HCEC 1CT (cell line): ENCODE measurements at places on chromosomes 11 and 22.
A peak's percentile ranks its signal among the peaks of the same experiment; 100 is the strongest.

DNA sequence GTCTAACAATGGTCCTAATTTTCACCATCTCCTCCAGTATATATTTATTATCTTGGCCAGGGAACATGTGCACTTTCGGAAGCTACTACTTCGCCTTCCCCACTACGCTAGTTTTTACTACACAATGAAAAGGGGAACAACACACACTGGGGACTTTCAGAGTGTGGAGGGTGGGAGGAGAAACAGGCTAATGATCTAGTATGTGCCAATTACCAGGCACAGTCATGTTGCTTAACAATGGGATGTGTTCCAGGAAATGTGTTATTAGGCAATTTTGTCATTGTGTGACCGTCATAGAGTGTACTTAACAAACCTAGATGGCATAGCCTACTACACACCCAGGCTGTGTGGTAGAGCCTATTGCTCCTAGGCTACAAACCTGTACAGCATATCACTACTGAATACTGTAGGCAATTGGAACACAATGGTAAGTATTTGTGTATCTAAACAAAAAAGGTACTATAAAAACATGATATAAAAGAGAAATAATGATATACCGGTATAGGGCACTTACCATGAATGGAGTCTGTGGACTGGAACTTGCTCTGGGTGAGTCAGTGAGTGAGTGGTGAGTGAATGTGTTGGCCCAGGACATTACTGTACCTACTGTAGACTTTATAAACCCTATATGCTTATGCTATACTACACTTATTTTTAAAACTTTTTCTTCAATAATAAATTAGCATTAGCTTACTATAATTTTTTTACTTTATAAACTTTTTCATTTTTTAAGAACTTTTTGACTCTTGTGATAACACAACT is 20.1 kb upstream of the CUL5 start:
- no peak for DNase-seq

GRCh38 chr11:6653097-6653496 is 2.5 kb downstream of the DCHS1 start:
- DNase-seq: no peak

DNA sequence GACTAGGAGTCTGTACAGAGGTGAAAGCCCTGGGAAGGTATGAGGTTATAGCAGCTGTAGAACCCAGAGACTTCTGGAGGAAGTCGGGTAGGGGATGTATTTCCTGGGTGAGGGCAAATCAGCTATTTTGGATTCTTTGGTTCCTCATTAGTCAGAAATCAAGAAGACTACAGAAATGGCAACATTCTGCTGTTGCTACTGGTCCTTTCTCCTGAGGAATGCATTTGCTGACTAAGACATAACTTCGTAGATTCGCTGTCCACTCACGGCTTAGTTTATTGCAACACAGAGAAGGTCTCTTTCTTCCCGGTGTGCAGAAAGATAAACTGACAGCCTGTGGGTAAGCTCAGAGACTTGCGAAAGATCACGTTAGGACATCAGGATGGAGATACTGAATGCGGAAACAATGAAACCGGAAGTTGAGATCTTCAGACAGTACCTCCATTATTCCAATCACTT is 25.3 kb upstream of the SESN3 start:
- no peak for DNase-seq

DNA sequence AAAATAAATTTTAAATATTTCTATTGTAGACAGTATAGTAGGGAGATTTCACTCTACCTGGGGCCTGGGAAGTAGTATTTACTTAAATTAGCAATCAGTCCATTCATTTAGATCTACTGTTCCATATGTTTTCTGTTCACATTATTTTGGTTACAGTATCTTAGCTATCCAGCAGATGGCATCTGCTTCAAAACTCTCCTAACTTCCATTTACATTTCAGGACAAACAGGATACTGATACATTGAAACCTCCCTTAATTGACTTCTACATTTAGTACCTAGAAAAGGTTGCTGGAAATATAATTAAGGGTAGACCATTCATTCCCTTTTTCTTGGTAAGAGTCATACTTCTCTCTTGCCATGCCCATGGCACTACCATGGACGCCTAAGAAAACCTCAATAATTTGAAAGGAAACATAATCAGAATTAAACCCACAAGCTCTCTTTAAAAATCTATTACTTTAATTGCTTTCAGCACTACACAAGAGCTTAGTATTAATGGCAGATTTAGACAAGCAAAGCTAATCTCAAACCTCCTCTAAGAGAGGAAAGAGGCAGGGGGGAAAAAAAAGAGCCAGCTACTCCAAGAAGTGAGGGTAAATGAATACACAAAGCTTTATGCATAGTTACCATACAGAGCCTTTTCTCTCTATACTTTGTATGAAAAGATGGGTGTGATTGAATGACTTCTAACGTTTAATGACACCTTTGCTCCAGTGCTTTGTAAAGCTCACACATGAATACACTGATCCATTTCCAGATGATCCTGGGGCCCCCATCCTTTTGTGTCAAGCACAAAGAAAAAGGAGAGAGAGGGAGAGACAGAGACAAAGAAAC is 131.2 kb upstream of the MTMR2 start:
- DNase-seq: peak; percentile 72

DNA sequence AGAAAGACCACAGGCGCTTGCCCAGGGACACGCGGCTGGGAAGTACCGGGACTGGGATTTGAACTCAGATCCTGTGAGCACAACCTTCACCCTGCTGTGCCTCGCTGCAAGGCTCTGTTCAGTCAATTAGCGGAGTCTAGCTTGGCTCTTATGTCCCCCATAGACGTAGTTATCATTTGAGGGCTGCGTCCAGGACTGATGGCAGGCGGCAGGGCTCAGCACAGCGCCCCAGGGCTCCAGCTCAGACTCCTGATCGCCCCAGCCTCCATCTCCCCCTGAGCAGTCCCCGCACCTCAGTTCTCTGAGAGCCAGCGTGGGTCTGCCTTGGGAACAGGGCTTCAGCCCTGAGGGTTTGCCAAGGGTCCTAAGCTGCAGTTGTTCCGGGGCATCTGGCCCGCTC is 19.8 kb downstream of the MRGPRG start:
- DNase-seq: no peak

- no peak for DNase-seq
Observed at GRCh38 chr11:130480711-130481140, 32.3 kb downstream of the ADAMTS15 start.

DNA sequence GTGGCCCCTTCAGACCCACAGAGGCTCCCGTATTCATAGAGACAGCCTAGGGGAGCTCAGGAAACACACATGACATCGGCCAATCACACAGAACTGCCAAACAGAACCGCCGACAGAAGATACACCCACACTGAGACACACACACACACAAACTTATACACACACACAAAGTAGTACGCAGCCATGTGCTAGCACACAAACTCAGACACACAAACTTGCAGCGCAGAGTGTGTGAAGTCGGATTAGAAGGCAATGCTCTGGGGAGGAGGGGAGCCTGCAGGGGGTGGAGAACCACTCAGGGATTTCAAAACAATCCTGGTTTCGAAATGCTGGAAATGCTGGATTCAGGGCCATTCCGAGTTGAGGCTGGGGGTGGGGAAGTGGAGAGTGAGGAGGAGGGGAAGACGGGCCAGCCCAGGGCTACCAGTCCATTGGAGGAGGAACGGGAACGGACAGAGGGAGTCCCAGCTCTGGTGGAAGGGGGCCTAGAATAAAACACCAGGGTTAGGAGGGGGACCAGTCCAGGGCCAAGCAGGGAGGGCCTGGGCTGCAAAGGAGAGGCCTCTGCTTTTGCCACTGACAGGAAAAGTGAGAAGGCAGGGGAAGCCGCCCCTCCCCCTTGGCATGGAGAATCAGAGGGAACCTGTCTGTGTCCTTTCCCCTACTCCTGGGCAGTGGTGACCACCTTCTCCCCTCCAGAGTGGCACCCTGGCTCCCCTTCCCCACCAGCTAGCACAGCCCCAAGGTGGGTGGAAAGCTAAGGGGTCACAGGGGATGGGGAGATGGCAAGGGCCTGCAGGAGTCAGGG is 4.4 kb downstream of the BCL9L start:
- peak; percentile 85 for DNase-seq

- DNase-seq: no peak
Observed at GRCh38 chr11:73439002-73439843, 63.0 kb downstream of the RELT start.

DNA sequence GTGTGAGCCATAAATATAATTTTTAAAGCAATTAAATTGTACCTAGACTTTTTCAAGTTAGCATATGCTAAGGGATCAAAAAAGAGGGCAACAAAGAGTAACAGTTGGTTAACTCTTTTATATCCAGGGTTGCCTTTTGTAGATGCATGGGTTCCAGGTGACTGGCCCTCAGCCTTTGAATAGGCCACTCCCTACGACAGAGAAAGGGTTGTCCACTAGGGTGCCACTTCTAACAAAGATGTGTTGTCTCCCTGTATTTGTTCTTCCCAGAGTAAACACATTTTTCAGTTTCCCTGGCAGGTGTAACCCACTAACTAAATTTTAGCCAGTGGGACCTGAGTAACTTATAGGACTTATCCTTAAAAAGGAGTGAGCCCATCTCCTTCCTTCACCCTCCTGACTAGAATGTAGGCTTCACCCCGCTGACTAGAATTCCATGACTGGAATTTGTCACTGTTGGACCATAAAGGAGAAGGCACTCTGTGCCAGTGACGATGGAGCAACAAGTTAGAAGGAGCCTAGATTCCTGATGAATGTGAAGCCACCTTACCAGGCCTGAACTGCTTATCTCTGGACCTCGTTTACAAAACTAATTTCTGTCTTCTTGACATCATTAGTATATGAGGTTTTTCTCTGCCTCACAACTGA is 16.6 kb downstream of the TUG1 start:
- DNase-seq: no peak

GRCh38 chr11:16012125-16012751 is 344.1 kb downstream of the SOX6 start:
- DNase-seq: no peak

GRCh38 chr22:24089951-24090350 is 78.8 kb downstream of the CABIN1 start:
- DNase-seq: no peak

GRCh38 chr11:96219981-96220623 is 122.9 kb downstream of the MAML2 start:
- DNase-seq: peak; percentile 82

DNA sequence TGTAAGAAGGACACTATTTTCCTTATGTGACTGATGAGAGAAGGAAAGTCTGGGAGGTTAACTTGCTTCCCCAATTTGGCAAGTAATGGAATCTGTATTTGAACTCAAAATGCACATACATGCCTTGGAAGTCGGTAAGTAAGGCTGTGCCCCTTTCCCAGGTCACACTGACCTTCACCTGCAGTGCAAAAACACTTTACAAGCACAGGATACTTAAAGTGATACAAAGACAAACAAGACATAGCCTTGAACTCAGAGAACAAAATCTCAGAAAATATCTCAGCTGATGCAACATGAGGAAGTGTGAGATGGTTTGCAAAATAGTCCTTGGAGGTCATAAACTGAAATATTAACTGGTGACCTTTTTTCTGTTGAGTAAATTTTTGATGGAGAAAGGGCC is 251.1 kb downstream of the RAB38 start:
- no peak for DNase-seq

- no peak for DNase-seq
Observed at GRCh38 chr11:45745065-45745811, 59.7 kb upstream of the SLC35C1 start.

- peak; percentile 78 for DNase-seq
Observed at GRCh38 chr22:27134315-27134701, 476.9 kb downstream of the MIAT start.

DNA sequence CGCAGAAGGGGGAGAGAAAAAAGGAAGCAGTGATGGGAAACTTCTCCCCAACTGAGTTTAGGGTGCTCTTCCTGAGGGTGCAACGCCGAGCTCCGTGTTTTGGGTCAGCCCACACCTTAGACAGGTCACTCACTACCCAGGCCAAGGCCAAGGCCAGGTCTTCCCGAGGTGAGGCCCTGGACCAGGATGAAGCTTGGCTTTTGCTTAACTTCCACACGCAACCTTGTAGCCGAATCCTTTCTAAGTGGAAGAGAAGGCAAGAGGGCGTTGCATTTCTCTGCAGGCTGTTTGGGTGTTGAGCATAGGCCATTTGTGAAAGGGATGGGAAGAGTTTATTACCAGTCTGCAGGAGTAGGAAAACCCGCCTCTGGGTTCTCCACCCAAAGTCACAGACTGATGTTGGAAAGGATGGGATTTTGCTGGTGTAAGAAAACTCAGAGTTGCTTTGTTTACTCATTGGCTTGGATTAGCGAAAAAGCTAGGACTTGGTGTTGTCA is 1.5 kb downstream of the KREMEN1 start:
- DNase-seq: no peak

- DNase-seq: no peak
Observed at GRCh38 chr22:39106326-39106725, 9.3 kb downstream of the APOBEC3H start.

GRCh38 chr11:90309693-90310092 is 86.8 kb upstream of the CHORDC1 start:
- no peak for DNase-seq

GRCh38 chr11:28342716-28343115 is 234.5 kb downstream of the METTL15 start:
- DNase-seq: peak; percentile 42

DNA sequence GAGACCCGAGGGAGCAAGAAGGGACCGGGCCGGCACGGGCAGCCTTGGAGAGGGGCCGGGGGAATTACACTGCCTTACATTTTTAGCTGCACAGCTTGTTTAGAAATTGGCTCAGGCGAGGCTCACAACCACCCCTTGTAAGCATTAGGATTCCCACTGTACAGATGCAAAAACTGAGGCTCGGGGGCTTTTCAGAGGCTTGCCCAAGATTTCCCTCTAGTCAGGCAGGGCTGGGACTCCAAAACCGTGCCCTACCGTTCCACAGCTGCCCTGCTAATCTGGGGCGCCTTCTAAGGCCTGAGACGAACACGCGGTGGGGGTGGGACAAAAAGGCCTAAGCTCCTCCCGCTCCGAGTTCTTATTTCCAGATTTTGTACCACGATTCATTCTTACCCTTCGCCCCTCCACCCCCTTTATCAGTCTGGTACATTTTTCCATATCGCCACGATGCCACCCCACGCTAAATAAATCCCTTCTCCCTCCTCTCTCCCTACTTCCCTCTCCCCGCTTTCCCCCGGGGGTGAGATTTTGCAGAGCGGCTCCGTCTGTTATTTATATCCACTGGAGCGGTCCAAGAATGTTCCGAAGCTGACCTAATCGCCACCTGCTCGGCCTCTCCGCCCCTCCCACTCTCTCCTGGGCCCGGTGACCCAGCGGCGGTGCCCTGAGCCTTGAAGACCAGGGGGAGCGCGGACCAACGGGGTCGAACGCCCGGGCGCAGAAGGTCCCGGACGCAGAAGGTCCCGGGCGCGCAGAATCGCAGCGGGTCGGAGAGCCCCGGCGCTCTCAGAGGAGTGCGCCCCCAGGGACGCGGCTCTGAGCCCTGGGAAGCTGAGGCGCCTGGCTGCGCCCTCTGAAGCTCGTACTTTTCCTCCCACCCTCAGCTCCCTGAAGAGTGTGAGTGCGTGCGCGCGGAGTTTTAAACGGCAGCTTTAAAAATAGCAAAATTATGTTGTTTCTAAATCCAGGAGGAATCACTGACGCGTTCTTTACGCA is 764 bp upstream of the PACSIN3 start:
- peak; percentile 54 for DNase-seq

- DNase-seq: peak; percentile 98
Observed at GRCh38 chr11:10592331-10592730, 23.9 kb upstream of the LYVE1 start.

GRCh38 chr22:27378311-27378800 is 423.2 kb downstream of the MN1 start:
- no peak for DNase-seq

GRCh38 chr22:29901354-29901753 is 18.4 kb downstream of the MTMR3 start:
- DNase-seq: no peak

GRCh38 chr11:103499710-103500340 is 390.6 kb downstream of the DYNC2H1 start:
- no peak for DNase-seq
